ENCODE measurements at places on chromosomes 16 and 17.

GRCh38 chr16:72149676-72150464 is 22.1 kb downstream of the PMFBP1 start:
- no peak for DNase-seq

DNA sequence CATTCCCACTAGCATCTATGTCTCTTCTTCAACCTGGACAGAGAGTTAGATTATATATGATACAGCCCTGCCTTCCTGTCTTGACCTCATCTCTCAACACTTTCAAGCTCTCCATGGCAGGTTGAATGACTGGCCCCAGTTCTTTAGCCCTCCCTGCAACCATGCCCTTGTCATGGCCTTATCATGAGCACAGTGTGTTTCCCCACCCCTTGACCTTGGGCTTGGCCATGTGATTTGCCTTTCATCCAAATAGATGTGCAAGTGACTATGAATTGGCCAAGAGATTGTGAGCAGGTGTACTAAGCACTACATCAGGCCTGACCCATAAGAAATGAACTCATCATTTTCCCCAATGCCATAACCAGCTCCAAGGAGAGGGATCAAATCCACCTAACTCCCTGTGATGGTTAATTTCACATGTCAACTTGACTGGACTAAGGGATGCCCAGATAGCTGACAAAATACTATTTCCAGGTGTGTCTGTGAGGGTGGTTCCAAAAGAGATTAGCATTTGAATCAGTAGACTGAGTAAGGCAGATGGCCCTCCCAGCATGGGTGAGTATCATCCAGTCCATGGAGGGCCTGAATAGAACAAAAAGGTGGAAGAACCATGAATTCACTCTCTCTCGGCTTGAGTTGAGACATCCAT is 97.4 kb downstream of the SLC39A11 start:
- no peak for DNase-seq

DNA sequence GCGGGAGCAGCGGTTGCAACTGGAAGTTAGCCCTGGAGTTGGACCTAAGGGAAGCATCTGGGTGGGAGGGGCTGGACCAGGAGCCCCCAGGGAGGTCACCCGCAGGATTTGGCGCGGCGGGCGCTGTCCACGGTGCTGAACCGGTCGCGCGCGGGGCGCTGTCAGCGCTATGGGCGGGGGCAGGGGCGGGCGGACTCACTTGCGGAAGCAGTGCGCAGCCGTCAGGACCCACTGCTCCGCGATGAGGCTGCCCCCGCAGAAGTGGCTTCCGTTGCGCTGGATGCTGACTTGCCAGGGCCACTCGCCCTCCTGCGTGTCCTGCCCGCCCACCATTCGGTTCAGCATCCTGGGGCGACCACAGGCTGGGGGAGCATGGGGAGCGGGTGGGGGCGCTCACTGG is 4.5 kb downstream of the PRSS27 start:
- peak; percentile 74 for DNase-seq

DNA sequence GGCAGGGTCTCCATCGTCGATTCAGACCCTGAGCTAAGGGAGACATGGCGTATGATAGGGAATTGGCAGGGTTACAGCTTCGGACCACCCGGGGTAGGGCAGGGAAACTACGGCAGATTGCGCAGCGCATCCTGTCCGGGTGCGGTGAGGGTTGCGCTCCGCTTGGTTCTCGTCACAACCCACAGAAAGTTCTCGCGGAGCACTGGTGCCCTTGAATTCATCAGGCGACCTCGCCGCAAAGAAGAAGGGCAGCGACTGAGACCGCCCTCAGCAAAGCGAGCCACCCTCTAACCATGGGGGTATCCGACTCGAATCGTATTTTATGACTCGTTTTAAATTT is 1.2 kb downstream of the HS3ST3B1 start:
- peak; percentile 48 for DNase-seq

DNA sequence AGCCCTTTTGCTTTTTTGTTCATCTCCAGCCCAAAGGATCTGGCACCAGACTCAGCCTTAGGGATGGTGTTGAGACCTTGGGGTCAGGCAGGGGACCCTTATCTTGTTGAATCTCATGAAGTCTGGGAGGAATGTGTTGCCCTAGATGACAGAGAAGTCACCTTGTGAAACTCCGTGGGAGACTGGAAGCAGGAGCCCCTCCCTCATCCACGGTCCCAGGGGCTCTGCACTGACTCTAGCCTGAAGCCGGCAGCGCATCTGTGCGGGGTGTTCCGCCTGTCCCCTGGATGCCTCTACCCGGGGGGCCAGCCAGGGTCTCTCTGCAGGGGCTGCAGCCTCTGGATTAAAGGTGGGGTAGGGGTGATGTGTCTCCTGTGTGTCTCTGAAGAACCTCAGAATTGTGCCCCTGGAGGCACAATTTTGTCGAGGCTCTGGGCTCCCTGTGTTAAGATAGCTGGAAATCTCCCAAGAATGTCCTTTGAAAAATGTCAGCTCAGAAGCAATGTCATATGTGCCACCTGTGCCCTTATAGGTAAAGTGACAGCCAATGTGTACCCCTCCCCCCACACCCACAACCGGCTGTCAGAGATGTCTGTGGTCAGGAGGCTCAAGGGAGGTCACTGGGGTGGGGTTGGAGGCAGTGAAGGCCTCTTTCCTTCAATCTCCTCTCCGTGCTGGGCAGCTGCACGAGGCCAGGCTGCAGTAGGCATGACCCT is 32.1 kb upstream of the CDC42EP4 start:
- DNase-seq = no peak

DNA sequence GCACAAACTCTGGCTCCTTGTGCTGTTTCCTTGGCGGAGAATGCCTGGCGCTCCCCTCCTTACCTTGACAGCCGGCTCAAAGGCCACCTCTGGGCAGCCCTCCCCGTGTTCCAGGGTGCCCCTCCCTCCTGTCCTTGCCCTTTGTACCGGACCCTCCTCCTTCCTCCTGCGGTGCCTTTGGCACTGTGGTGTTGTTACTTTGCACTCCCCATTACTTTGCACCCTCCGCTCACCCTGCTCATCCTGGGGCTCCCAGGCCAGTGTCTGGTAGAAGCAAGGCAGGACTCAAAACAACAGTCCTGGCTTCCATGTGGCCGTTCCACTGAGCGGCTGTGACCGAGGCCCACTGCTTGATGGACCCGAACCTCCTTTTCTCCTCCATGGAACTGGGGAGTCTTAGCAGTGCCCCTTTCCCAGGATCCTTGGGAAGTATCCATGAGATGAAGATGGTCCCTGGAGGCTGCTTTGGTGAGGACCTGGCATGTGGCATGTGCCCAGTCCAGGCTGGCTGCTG is 147.8 kb downstream of the CMIP start:
- no peak for DNase-seq

DNA sequence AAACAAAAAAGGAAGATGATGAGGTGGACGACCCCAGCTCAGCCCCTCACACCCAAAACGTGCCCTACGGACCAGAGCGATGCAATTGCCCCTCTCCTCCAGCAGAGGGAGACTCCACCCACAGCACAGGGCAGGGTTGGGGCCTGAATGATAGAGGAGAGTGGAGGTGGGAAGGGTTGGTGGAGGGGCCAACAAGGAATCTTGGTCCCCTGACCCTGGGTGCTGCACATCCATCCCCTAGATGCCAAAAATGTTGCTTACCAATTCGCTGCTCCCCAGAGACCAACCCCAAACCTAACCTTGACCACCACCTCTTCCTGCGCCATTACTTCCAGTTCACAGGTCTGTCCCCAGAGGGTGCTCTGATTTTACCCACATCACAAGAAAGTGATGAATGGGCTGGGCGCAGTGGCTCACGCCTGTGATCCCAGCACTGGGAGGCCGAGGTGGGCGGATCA is 12.9 kb downstream of the P2RX5 start:
- DNase-seq = no peak

DNA sequence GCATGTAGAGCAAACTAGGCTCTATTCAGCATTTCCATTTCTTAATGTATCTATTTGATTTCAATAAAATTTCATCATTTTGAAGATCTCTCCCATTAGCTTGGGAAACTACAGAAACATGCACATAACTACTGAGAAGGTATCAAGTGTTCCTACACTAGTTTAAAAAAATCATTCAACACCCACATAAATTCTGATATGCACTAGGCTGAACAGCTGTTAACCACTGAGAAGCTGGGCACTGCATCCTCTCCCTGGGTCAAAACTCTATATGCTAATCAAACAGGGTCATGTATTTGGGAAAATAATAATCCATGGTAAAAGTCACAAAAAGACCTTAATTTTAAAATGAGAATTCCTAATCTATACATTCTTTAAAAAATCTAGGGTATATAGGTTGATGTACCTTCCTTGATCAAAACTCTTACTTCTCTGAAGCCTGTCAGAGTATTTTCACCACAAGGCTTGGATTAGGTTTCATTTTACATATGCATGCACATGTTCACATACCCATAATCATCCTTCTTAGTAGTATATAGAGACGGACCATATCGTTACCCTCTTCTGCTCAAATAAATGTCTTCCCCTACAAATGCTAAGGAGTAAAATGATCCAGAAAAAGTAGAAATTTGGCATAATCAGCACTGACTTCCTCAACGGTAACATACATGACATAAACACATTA is 57.2 kb downstream of the KANSL1 start:
- DNase-seq = no peak

DNA sequence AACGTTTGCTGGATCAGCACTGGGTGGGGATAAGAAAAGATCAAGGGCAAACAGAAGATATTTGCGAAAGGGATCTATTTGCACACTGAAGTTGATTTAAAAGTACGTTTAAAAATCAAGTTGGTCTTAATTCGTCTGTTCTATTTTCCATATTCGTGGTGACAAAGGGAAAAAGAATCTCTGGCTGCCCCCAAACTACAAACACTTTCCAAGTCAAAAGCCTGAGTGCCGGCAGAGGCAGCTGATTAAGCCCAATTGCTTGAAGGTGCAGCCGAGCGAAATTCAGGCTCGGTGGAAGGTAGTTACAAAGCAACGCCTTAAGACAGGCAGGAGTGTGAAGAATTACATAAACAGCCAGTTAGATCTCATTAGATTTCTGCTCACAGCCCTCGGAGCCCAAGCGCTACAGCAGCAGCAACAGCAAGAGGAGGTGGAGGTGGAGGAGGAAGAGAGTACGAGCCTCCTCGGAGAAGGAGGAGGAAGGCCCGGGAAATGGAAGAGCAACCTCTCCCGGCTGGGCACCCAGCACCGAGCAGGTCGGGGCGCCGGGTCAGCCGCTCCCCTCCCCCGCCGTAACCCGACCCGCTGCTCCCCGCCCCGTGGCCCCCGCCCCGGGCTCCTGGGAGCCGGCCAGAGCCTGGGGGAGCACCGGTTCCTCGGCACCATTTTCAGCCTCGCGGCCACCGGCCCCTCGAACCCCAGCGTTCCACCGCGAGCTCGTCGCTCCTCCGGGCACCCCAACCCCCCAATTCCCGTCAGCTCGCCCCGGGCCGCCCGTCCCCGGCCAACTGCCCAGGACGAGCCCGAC is 890 bp downstream of the TOB1 start:
- peak; percentile 43 for DNase-seq

DNA sequence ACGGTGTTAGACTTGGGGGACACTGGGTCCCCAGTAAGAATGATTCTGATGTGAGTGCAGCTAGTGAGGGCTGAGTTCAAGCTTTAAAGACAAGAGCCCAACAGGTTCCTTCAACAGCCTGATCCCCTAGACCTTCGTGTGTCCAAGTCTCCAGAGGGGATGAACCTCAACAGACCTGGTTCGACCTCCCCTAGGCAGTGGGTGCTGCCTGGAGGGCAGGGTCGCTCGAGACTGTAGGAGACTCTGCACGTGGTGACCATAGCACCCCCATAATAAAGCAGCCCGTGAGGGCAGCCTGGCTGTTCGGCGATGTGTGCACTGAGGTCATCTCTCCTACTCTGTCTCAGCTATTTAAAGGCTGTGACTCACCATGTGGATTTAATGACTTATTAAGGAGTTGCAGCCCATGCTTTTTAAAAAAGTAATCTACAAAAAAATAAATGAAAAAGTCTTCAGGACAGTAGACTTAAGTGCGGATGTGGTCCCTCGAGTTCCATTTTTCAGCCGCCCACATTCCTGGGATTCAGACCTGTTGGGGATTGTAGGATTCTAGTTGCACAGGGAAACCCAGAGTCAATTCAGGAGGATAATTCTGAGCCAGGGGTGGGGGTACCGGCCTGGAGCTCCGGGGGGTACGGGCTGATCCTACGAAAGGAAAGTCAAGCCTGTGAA is 23.4 kb upstream of the METRNL start:
- DNase-seq = no peak

- peak; percentile 84 for DNase-seq
Observed at GRCh38 chr17:143785-144281, 6.5 kb downstream of the SCGB1C2 start.

- DNase-seq = no peak
Observed at GRCh38 chr17:33520426-33521330, 227.6 kb upstream of the ASIC2 start.

DNA sequence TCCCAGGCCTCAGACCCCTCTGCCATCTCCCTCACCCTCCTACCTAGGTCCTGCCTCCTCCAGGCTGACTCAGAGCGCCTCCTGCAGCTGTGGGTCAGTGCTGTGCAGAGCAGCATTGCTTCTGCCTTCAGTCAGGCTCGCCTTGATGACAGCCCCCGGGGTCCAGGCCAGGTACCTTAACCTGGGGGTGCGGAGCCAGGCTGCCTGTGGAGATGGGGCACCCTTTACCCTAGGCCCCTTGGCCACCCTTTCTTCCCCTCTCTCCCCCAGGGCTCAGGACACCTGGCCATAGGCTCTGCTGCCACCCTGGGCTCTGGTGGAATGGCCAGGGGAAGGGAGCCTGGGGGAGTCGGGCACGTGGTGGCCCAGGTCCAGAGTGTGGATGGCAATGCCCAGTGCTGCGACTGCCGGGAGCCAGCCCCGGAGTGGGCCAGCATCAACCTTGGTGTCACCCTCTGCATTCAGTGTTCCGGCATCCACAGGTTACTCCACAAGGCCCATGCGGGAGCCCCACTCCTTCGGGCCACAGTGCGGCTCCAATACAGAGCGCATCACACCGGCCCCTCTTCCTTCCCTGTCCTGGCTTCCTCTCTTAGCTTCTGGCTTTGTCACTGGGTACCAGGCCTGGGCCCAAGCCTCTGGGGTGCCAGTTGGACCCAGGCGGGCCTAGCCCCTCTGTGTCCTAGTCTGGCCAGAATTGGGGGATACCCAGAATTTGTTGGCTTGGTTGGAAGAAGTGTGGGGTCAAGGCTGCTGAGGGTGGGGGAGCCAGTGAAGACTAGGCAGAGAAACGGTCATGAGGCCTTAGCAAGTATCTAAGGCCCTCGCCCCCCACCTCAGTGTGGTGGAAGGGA is 5.0 kb upstream of the KCTD11 start:
- DNase-seq = no peak

DNA sequence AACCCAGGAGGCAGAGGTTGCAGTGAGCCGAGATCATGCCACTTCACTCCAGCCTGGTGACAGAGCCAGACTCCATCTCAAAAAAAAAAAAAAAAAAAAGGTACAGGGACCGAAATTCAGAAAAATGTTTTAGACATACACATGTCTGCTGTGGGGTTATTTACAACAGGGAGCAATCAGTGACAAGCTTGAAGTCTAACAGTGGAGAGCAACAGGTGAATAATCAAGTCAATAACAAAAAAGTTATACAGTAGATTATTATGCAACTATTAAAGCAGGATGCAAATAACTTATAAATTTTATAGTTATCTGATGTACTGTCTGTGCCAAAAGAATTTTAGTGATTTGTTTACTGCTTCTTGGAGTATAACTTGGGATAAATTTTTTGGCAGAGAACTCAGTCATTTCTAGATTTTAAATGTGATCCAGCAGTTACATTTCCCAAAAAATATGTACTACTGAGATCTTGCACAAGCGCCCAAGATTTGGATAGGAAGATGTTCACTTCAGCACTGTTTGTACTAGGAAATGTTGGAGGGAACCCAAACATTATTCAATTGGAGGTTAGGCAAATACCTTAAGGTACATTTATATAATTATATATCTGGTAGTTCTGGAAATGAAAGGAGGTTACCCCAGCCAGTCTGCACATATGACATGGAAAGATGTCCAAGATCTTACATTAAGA is 34.1 kb downstream of the EEF2K start:
- no peak for DNase-seq

Data from activated naive CD4-positive, alpha-beta T cell (primary cell).